ENCODE measurements at places on chromosomes 5 and 9.
A peak's percentile ranks its signal among the peaks of the same experiment; 100 is the strongest.

GRCh38 chr9:5310851-5311250, 6.3 kb upstream of the RLN2 start:
- DNase-seq: no peak

DNA sequence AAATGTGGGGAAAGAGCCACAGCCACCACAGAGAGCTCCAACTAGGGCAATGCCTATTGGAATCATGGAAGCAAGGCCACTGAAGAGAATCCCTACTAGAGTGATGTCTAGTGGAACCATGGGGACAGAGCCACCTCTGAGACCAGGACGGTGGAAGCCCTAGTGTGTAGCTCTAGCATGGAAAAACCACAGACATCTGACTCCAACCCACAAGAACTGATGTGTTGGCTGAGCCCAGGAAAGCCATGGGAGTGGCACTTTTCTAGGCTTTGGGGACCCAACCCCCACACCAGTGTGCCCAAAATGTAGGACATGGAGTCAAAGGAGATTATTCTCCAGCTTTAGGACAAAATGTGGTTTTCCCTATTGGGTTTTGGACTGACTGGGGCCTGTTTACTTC, 721.9 kb downstream of the BRINP1 start:
- DNase-seq: no peak

GRCh38 chr5:155728857-155729683, 597.9 kb upstream of the SGCD start:
- no peak for DNase-seq

DNA sequence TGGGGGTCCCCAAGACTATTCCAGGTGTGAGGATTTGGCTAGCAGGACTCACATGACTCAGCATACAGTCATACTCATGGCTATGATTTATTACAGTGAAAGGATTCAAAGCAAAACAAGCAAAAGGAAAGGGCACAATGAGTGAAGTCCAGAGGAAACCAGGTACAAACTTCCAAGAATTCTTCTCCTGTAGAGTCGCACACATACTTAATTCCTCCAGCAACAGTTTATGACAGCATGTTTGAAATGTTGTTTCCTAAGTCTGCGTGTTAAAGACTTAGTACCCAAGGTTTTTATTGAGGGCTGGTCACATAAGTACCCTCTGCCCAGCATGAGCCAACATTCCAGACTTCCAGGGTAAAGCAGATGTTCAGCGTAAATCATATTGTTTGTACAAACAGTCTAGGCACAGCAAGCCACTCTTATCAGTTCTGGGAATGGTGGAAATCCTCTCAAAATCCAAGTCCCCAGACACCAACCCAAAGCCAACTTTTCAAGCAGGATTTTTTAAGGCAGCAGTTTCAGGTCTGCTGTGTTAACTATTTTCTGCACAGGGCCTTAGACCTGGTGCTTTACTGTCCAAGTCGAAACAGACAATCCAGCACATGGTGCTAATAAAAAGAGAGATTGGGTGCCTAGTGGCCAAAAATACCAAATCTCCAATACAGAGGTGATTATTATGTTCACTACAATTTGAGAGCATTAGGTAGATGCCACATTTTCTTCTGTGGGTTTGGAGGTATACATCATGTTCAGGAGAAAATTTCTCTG, 18.6 kb upstream of the RICTOR start:
- no peak for DNase-seq

- DNase-seq: no peak
These were observed 24.4 kb downstream of the SMIM15 start for GRCh38 chr5:61137835-61138234.

- DNase-seq: no peak
These were observed 216.5 kb downstream of the MCTP1 start for GRCh38 chr5:95068289-95068910.

DNA sequence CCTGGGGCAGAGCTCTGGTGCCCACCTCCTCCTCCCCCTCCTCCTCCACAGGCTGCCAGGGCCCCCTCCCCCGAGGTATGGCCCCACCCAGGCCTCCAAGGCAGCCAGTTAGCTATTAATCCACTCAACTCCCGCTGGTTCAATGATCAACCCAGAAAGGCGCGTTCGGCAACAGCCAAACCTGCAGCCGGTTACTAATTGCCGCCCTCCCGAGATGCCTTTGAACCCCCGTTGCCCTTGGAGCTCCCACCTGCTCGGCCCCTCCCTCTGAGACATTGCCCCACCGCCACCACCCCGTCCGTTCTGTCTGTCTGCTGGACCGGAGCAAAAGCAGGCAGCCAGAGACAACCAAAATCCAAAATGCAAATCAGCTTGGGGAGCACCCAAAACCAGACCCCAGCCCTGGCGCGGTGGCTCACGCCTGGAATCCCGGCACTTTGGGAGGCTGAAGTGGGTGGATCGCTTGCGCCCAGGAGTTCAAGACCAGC, 25.8 kb downstream of the NOTCH1 start:
- DNase-seq: no peak

GRCh38 chr9:130128251-130128650, 44.0 kb upstream of the NCS1 start:
- DNase-seq: peak; percentile 41

DNA sequence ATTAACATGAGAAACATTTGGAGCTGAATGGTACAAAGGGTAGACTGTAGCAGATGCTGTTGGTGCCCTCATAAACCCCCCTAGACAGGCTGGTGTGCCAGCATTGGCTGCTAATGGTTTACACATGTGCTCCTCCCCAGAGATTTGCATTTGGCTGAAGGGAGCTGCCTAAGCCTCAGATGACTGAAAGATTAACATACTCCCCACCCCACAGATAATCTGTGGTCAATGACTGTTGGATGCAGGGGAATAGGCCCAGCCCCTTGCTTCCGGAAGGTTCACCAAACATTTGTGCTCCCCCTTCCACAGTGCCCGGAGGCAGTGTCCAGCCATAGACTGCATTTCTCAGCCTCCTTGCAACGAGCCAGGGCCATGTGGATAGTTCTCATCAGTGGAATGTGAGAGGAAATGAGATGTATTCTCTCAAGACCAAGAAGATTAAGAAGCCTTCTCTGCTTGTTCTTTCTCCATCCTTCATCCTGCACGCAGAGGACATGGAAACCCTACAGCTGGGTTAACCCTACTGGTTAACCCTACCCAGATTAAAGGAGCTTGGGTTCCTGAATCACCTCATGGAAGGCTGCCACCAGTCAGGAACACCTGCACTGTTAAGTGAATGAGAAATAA, 79.6 kb downstream of the PHAX start:
- peak; percentile 96 for DNase-seq

- peak; percentile 16 for DNase-seq
These were observed 142.0 kb downstream of the FAM114A2 start for GRCh38 chr5:153896701-153897100.

DNA sequence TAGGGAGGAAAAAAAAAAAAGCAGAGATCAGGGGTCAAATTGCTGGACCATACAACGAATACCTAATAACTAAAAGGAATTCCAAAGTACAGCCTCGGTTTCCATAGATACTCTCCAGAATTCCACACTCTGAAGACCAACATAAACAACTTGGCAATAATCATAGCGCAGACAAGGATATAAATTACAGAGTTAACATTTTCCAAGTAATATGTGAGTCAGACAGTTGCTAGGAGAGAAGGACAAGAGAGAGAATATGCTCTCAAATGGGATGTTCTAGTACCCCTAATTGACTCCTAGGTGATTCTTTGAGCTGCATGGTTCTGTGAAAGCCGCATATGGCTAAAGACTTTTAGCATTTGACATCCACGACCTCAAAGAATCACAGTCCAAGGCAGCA, 165.2 kb downstream of the FRMD3 start:
- no peak for DNase-seq
